RCC 7860 (cell line): ENCODE measurements at places on chromosomes 3 and 15.

DNA sequence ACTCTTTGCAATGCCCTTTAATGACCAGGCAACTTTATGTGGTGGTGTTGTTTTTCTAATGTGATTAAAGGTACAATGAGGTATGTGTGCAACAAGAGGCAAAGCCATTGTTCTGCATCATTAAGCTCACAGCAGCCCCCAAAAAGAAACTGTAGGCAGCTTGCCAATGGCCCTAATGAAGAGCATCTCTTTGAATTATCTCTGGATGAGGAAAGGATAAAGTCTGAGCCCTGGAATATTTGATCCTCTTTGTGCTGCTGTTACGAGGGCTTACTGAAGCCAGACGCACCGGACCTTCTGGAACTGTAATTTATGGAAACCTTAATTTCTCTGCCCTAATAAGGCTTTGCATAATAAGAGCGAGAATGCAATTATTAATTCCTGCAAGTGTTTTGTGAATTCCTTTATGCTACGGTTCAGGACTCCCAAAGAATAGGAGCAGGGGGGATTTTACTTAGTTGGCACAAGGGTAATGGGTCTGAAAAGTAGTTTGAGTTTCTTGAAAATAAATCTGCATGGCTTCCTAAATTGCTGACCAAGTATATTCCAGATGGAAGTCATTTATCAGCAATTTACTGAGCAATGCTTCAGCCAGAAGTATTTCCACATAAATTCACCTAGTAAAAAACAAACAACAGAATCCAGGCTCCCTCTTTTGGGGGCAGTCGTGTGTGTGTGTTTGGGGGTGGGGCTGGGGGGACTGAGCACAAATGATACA, 193.4 kb downstream of the PDZRN3 start:
- no peak for DNase-seq

GRCh38 chr3:98500019-98500418, 2.5 kb downstream of the OR5K2 start:
- peak; percentile 33 for DNase-seq

- DNase-seq: no peak
Observed at GRCh38 chr3:31250116-31250777, 282.5 kb upstream of the STT3B start.

DNA sequence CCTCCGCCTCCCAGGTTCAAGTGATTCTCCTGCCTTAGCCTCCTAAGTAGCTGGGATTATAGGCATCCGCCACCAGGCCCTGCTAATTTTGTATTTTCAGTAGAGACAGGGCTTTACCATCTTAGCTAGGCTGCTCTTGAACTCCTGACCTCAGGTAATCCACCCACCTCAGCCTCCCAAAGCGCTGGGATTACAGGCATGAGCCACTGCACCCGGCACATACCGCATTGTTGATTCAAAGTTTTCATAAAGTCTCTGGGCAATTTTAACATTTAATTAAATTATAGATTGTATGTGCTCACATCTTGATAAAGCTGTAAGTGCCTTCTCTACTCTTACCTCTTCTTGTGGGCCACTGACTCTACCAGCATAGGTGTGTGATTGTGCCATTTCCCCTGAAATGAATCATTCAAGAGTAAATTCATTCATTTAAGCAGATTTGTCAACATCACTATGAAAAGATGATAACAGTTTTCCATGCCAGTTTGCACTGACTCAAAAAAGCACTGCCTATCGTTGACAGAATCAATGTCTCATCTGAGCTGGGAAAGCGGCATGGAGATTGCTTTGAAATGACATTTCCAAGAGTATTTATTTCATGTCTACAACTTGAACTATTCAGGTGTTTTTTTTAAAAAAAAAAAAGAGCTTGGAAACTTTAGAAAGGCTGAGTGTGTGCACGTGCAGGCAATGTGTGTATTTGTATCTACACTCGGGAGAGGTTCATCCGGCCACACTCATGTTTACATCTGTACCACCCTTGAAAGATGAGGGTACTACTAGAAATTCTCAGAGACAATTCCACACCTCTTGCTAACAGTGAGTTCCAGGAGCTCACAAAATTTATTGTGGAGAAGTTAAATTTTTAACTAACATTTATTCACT, 3.5 kb downstream of the BCL2A1 start:
- no peak for DNase-seq

- no peak for DNase-seq
Observed at GRCh38 chr15:81381720-81382119, 7.7 kb upstream of the TMC3 start.

GRCh38 chr3:126137490-126138130, 42.8 kb downstream of the ALDH1L1 start:
- DNase-seq: no peak

DNA sequence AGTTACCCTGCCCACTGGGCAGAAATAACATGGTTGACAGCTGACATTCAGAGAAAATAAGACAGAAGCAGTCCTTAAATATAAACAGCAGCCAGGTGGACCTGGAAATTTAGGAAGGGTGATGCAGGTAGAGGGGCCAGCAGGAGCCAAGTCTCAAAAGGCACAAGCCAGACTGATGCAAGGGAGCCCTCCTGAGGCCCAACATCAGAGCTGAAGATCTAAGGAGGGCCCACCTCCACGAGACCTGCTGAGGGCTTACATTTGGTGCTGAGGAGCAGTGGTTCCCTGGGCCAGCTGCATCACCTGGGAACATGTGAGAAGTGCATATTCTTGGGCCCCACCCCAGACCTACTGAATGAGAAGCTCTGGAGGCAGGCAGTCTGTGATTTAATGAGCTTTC, 105.5 kb upstream of the TRIM42 start:
- DNase-seq: no peak

DNA sequence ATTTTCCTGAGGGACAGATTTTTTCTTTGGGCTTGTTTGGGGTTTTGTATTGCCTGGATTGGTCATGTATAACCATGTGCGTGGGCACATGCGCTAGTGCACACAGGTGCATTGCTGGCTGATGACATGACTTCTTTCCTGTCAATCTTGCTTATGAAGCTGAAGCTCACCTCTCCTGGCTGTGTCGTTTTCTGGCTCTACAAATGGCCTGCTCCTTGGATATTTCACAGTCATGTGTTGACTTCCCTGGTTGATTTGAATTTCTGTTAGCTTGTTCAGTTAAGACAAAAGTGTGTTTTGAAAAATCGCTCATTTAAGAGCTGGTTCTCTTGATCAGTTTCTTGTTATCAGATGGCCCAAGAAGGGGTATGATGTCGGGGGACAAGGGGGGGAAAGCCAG, 11.5 kb downstream of the PTPRG start:
- no peak for DNase-seq

DNA sequence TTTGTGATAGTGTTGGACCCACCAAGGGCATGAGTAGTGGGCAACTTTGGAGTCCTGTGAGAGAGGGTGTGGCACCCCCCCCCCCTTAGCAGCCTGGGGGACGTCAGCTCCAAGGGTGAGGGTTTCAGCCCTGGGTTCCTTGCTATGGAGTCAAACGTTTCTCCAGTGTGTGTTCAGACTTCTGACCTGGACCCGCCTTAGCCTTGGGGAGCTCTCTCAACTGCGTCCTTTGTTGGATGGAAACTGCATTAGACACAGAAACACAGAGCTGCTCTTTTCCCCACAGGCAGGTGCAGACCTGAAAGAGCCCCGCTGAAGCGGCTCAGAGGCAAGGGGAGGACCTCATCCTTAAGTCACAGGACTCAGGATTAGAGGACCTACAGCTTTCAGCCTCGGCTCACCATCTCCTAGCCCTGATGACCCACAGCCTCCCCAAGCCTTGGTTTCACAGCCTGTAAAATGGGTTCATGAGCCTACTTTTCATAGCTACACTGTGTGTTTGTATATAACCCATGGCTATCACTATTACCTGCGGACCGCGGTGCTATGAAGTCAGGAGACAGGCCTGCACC, 19.9 kb downstream of the ZNF710 start:
- DNase-seq: no peak
